A172 (cell line): ENCODE measurements at places on chromosomes 7 and 10. TPM values are rescaled to one million over a fixed set of nuclear protein-coding genes. Genes with fewer than 3 reads are reported as not detected.

Gene PKD2L1
- total RNA-seq = not detected in 2 replicates

DNA sequence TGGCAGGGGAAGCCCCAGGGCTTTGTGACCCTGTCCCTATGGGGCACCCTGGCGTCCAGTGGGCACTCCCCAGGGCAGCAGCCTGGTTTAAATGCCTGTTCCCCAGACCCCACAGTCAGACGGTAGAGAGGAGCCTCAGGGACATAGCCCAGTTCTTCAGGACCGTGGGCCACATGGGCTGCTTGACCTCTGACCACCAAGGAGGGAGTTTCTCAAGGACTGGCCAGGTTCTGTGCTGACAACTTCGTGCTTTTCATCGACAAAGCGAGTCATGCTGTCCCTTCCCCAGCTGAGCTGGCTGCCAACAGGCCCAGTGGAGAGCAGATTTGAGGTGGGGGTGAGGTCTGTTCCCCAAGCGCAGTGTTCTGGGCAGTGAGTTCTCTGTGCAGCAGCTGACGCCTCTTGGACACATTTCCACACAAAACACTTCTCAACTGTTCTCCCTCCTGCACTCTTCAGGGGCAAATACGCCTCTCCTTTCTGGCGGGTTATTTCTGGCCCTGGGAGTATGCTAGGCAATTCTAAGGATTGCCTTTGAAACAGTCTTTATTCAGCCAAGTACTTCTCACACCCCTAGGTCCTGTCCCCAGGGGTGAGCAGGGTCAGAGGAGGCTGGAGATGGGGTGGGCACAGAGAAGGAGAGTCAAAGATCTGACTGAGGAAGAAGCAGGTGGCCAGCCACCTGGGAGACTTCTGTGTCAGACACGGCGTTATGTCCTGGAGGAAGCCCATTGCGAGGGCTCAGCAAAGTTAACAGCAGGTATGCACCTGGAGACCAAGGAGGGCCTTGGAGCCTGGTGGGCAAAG lies 57.3 kb upstream of the CAMK2B start:
- no peak for DNase-seq

Gene ANKRD61
- total RNA-seq = 1.0 TPM in 1 of 2 replicates, not detected in the other

DNA sequence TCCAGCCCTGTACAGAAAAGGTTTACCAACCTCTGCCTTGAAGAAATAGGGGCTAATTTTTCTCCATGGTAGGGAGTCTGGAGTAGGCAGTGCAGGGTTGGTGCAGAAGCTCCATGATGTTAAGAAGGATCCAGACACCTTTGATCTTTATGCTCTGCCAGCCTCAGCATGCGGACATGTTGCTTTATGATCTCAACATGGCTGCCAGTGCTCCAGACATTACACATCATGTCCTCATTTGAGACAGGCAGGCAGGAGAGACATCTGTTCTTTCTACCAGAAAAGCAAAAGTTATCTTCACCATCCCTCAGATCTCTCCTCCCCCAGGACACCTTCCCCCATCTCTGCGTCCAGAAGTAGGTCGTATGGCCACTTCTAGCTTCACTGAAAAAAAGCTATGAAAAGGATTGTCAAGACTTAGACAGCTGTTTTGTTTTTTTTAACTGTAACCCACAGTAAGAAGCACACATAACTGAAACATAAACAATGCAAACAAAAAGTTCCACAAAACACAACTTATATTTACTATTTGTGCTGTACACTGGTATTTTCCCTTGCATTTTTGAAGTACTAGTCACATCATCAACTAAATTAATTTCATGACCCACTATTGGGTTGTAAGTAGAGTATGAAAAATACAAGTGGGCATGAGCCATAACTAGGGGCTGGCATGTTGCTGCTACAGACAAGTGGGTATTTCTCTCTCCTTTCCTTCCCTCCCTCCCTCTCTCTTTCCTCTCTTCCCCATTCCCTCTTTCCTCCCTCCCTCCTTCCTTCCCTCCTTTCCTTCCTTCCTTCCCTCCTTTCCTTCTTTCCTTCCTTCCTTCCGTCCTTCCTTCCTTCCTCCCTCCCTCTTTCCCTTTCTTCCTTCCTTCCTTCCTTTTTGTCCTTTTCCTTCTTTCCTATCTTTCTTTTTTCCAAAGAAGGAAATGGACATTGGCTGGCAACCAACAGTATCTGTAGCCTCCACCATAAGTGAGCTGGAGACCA lies 2.6 kb upstream of the RASSF4 start:
- no peak for DNase-seq
